ENCODE measurements at places on chromosomes 12 and 14.

DNA sequence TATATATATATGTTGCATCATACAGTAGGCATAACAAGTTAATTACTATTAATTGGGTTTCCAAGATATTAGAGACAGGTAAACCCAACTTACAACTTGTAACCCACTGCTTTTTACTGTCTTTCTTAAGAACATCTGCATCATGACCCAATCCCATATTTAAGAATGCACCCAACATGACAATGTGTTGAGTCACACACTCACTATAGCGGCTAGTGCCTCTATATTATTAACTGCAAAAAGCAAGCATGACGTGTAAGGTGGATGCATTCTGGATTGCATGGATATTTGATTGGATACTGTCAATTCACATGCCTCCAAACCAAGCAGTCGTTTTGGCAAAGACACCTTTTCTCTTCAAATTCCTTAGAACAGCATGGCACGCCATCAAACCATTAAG is 68.2 kb downstream of the KSR2 start:
- DNase-seq = no peak

DNA sequence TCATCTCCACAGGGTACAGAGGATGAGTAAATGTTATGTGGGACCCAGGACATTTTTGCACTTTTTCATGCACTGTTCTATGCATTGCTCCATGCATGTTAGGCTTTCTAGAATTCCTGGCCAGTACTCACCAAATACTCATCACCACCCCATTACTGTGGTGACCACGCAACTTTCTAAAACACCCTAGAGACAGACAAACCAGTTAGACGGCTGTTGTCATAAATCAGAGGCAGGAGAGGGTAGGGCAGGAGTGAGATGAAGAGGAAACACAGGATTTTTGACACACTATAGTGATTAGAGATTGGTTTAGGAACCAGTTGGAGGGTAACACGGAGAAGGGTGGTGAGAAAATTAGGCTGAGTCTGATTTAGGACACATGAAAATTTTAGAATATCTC is 59.3 kb downstream of the IFNG start:
- no peak for DNase-seq

GRCh38 chr12:72369423-72369959 is 97.3 kb downstream of the TRHDE start:
- DNase-seq = no peak

DNA sequence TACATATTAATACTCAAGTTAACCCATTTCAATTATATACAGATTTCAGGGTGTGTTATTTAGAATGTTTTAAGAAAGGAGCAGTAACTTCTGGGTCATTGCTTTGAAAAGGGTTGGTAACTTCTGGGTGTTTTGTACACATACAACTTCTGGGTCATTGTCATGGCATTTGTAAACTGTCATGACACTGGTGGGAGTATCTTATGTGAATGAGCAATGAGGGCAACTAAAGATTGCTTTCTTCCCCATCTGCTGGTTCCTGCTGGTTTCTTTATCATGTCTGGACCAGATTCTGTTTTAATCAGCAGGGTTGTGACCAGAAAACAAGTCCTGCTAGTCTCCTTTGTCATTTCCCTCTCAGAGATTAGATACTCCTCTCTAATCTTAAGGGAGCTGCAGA is 713.3 kb downstream of the LRFN5 start:
- DNase-seq = no peak

GRCh38 chr14:70838076-70838475 is 28.8 kb upstream of the MAP3K9 start:
- DNase-seq = no peak

- DNase-seq = no peak
Measured at GRCh38 chr12:93802293-93802692, 125.1 kb downstream of the CRADD start.

GRCh38 chr12:49336645-49337584 is at the start of gene C1QL4:
TSS of gene C1QL4 (minus strand) at chr12:49337188. CDS start at chr12:49336477, 711 bp downstream.
- peak; percentile 72 for DNase-seq

- DNase-seq = peak; percentile 6
Measured at GRCh38 chr14:55707365-55707804, 127.4 kb downstream of the KTN1 start.

GRCh38 chr14:90791486-90791885 is 24.7 kb downstream of the TTC7B start:
- no peak for DNase-seq

DNA sequence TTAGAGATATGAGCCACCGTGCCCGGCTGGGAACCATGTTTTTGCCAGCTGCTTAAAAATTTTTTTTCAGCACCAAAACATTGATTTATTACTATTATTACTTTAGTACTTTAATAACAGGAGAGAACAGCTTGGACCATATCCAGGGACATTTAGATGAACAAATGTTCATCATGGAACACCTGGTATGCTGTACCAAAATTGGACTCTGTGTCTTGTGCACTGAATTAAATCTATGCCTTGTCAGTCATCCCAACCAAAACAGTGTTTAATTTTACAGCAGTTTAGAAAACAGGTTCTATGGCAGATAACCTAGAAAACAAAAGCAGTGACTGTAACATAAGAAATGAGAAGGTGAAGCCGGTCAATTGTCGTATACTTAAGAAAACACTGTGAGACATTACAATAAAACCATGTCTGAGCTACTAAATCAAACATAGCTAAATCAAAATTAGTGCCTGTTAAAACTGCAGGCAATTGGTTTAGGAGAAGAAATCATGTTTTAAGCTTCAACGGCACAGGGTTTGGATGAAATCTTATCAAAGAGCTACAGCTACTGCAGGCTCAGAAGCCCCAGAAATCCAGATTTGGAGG is 58.2 kb upstream of the PYGL start:
- no peak for DNase-seq

GRCh38 chr14:61502459-61503093 is 181.2 kb downstream of the PRKCH start:
- DNase-seq = no peak

DNA sequence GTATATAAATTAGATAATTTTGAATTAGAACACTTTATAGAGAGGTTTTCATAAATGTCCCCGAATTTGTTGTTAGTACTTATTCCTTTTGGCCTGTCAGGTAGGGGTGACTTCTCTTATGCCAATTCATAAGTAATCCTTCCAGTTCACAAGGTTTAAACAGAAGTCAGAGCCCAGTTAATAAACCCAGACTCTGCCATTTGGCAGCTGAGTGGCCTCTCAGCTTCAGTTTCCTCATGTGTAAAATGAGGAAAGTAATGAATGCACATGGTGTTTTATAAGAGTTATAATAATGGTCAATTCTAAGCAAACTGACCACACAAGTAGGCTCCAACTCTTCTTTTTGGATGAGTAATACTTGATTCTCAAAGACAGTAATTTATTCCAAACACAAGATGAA is 10.3 kb downstream of the MTERF2 start:
- no peak for DNase-seq

DNA sequence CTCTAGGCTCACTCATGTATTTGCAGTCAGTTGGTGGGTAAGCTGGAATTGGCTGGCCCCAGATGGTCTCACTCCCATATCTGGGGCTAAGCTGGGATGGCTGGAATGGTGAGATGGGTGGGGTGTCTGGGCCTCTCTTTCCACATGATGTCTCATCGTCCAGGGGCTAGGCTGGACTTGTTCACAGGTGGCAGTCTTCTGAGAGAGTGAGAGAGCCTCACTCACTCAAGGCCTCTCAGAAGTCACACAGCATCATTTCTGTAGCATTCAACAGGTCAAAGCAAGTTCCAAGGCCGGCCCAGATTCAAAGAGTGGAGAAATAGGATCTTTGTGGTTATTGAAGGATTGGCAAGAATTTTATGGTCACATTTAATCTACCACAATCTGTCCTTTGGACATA is 102.7 kb downstream of the UNC79 start:
- DNase-seq = no peak

DNA sequence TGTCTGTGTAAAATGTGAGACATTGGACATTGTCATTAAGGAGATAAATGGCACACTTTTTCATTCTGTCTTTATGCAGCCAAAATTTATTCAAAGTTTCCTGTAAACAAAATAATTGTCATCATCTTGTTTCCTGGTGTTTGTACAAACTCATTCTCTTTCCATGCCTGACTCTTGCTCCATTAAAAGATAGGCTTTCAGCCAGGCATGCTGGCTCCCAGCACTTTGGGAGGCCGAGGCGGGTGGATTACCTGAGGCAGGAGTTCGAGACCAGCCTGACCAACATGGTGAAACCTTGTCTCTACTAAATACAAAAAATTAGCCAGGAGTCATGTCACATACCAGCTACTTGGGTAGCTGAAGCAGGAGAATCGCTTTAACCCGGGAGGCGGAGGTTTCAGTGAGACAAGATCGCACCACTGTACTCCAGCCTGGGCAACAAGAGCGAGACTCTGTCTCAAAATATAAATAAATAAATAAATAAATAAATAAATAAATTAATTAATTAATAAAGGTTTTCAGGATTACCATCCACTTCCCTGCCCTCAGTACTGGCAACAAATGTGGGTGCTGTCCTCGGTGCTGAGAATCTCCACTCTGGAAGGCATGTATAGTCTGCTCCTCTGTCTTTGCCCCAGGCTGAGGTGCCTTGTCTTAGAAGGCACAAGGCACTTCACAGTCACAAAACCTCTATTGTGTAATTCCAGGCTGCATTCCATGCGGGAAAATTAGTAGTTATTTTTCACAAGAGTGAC is 83.2 kb downstream of the PAH start:
- DNase-seq = no peak

- peak; percentile 79 for DNase-seq
Measured at GRCh38 chr14:95531473-95531872, 3.4 kb upstream of the GLRX5 start.

DNA sequence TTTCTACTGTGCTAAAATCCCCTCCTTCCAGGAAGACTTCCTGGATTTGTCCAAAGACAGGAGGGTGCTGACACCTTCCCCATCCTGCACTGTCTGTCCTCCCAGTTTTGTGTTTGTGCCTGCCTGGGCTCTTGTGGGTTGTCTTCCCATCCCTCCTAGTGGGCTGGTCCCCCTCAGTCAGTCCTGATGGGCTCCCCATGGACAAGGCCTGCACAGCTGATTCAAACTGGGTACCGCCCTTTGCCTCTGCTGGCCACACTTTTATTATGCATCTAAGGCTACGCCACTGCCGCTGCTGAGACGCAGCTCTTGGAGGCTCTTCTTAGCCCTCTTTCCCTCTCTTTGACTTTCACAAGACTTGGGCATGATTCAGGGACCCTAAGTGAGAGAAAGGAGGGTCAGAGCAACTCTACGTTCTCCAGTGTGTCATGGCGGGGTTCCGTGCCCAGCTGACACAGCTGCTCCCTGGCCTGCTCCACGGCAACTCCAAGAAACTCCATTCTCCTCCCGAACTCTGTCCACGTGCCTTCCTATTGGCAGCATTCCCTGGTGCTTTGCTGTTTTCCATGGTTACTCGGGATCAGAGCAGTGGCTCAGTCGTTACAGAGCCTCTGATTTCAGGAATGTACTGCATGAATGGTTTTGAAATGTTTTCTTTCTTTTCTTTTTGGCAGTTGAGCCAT is 3.8 kb upstream of the KRT85 start:
- no peak for DNase-seq

DNA sequence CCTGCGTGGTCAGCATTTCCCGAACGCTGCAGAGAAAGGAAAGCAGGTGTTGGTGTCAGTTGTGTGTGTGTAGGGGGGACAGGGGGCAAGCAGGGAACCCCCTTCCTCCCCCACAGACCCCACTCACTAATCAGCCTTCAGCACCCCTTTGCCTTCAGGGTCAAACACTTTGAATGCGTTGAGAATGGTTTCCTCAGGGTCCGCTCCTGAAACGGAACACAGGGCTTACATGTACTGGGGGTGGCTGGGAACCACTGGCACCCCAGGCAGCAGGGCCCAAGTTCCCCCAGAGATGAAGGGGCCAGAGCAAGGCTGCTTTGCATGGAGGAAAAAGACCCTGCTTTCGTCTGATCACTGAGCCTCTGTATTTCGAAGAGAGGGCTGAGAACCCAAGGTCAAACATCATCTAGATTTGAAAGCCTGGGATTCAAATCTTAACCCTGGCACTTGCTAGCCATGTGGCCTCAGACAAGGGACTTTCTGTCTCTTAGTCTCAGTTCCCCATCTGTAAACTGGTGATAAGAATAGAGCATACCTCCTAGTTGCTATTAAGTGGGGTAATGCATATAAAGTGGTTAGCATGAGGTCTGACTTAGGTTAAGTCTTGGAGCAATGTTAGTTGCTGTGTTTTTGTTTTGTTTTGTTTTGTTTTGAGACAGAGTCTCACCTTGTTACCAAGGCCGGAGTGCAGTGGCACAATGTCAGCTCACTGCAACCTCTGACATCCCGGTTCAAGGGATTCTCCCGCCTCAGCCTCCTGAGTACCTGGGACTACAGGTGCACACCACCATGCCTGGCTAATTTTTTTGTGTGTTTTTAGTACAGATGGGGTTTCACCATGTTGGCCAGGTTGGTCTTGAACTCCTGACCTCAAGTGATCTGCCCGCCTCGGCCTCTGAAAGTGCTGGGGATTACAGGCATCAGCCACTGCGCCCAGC is 7.0 kb downstream of the MYL2 start:
- DNase-seq = no peak

GRCh38 chr14:103894723-103895059 is 33.6 kb upstream of the TDRD9 start:
- no peak for DNase-seq

DNA sequence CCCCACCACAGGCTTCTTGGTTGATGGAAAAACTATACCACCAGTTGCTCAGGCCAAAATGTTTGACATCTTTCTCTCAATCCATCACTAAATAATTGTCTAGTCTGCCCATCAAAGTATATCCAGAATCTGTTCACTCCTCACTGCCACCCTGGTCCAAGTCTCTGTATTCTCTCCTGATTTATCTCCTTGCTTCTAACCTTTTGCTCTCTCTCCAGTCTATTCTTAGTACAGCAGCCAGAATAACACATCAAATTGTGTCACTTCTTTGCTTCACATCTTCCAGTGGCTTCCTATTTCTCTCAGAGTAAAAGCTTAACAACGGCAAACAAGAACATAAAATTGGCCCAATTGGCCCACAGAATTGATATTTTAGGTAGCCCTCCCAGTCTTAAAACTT is 272.8 kb downstream of the IPO8 start:
- DNase-seq = no peak

DNA sequence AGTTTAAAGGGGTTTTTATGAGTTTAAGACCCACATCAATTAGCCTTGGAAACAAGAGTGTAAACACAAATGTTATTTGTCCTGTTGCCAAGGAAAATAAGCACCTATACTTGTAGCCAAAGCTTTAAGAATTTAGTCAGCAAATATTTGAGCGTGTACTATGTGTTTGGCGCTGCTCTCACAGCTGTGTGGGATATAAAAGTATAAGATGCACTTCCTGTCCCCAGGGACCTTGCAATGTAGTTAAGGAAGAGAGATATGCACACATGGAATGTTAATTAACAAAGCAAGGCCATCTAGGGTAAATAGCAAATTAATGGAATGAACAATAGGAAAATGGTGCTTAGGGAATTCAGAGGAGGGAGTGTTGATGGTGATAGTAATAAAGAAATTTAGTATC is 134.9 kb upstream of the SRRM4 start:
- no peak for DNase-seq

GRCh38 chr12:3468329-3468728 is 22.7 kb upstream of the PRMT8 start:
- no peak for DNase-seq

Data from hematopoietic multipotent progenitor cell treated with erythropoietin and hydrocortisone succinate and interleukin-3 and kit ligand, for 15 days (in vitro differentiated cells).